ENCODE measurements at places on chromosomes 5 and 9. TPM values are rescaled to one million over a fixed set of nuclear protein-coding genes. Genes with fewer than 3 reads are reported as not detected.

The FAM221B gene
- polyA plus RNA-seq = not detected

The MLANA gene
- not detected for polyA plus RNA-seq

The CCL21 gene
- polyA plus RNA-seq = 2.7 TPM

The TTC23L gene
- not detected for polyA plus RNA-seq

The SLC36A3 gene
- polyA plus RNA-seq = not detected

The SPARC gene
- polyA plus RNA-seq = 301 TPM

The ZNF608 gene
- 16.4 TPM for polyA plus RNA-seq

The SPINK7 gene
- not detected for polyA plus RNA-seq

All from right cardiac atrium (tissue), 5 donors.